ENCODE measurements at places on chromosomes 6 and 20. TPM values are rescaled to one million over a fixed set of nuclear protein-coding genes. Genes with fewer than 3 reads are reported as not detected.

The LAMA2 gene
- 0.42 TPM for total RNA-seq

- H3K4me1 ChIP-seq: no peaks in the 10 kb centered on the region
- no peak overlapping the region for H3K4me3 ChIP-seq
- DNase-seq: no peak
- peaks cover 7% of the 10 kb centered on the region for H3K36me3 ChIP-seq
- no peaks in the 10 kb centered on the region for H3K27me3 ChIP-seq
Observed at GRCh38 chr20:5586720-5587119, 163.5 kb upstream of the SHLD1 start.

GRCh38 chr6:34343806-34344205, 48.7 kb downstream of the NUDT3 start:
- H3K27me3 ChIP-seq: no peaks in the 10 kb centered on the region
- H3K4me1 ChIP-seq: peaks cover 8% of the 10 kb centered on the region
- no peak overlapping the region for H3K27ac ChIP-seq
- H3K36me3 ChIP-seq: peaks cover 4% of the 10 kb centered on the region
- DNase-seq: no peak

The SLC13A3 gene
- 5.0 TPM for total RNA-seq

DNA sequence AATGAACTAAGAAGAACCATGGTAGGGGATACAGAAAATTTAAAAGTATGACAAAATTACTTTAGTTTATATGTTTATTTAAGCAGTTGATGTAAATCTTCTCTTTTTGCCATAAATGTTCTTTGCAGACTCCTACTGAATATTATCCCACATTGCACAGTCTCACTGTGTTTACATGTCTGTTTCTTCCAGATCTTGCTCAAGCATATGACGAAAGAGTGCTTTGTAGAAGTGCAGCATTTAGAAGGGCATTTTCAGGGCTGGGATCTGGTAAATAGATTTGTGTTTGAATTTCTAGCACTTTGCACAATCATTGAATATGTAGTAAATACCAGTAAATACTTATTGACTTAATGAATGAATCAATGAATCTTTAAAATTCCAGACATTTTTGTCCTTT, 152.0 kb upstream of the EPHA7 start:
- no peak for DNase-seq
- H3K27ac ChIP-seq: no peak overlapping the region
- no peaks in the 10 kb centered on the region for H3K27me3 ChIP-seq
- H3K36me3 ChIP-seq: no peaks in the 10 kb centered on the region

The KIAA1755 gene
- 0.29 TPM for total RNA-seq

The ZKSCAN3 gene
- total RNA-seq: 19.7 TPM

DNA sequence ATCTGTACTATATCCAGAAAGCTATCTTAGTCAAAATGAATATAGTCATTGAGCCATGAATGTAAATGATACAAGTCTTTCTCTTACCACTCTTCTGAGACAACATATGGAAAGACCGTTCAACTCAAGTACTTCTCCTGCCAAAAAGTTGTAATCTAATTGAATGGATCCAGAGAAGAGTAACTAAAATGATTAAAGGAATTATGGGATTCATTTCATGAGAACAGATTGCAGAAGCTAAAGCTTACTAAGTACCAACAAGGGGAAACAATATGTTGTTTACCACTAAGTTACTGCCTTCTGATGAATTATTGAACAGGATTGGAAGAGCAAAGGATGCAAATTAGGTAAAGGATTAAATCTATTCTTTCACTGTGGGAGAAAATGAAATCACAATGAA, 2.0 kb upstream of the LGSN start:
- H3K27me3 ChIP-seq: no peaks in the 10 kb centered on the region
- no peak overlapping the region for H3K4me3 ChIP-seq
- no peaks in the 10 kb centered on the region for H3K36me3 ChIP-seq
- no peaks in the 10 kb centered on the region for H3K4me1 ChIP-seq
- no peak overlapping the region for H3K27ac ChIP-seq
- no peak for DNase-seq

GRCh38 chr6:38027685-38028373, 208.3 kb downstream of the ZFAND3 start:
- no peaks in the 10 kb centered on the region for H3K27me3 ChIP-seq
- peak overlapping the region; percentile 39 for H3K27ac ChIP-seq
- no peak overlapping the region for H3K4me3 ChIP-seq
- no peak for DNase-seq

The CRISP3 gene
- total RNA-seq: not detected

The PNPLA1 gene
- not detected for total RNA-seq

DNA sequence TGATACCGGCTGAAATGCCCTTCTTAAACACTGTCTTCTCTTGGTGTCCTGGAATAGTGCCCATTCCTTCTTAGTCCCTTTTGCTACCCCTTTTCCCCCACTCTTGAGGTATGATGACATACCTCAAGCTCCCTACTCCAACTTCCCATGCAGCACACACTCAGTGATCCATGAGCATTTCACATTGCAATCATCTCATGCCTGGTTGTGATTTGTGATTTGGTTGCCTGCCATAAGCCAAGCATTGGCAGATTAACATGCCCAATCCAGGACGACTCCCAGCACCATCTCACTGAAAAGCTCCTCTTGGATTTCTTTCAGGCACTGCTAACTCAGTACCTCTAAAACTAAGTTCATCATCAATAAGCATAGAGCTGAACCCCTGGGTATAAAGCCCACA, 14.7 kb upstream of the PTPRA start:
- no peak overlapping the region for H3K27ac ChIP-seq
- H3K27me3 ChIP-seq: no peaks in the 10 kb centered on the region
- DNase-seq: no peak

DNA sequence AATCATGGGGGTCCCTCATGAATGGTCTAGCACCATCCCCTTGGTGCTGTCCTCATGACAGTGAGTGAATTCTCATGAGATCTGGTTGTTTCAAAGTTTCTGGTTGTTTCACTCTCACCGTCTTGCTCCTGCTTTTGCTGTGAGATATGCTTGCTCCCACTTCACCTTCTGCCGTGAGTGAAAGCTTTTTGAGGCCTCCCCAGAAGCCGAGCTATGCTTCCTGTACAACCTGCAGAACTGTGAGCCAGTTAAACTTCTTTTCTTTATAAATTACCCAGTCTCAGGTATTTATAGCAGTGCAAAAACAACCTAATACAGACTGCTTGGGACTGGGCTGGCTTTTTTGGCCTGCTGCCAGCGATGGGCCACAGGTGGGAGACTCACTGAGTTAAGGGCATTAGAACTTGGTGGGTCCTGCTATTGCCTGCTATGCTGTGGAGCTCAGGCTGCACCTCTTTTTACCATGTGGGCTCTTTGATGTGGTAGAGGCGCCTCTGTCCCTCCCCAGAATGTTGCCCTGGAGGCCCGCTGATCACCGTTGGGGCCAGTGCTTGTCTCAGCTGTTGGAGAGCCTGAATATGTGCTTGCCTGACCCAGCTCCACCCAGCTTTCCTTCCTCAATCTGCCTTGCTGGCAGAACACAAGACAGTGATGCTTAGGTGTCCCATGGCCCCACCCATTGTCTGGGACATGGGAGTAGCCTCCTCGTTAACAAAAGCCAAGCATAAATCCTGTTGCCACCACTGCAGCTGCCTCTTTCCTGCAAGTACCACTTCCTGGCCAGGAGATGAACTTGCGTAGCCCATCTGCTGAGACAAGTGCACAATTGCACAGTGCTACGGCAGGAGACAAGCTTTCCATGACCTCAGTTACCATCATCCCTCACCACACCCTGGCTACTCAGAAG, 47.1 kb downstream of the IGF2R start:
- no peaks in the 10 kb centered on the region for H3K4me1 ChIP-seq
- H3K27ac ChIP-seq: no peak overlapping the region
- H3K4me3 ChIP-seq: no peak overlapping the region
- no peaks in the 10 kb centered on the region for H3K27me3 ChIP-seq
- DNase-seq: no peak

GRCh38 chr6:77573843-77574242, 79.0 kb upstream of the MEI4 start:
- no peak overlapping the region for H3K27ac ChIP-seq
- H3K27me3 ChIP-seq: no peaks in the 10 kb centered on the region
- no peak for DNase-seq
- no peaks in the 10 kb centered on the region for H3K4me1 ChIP-seq
- no peak overlapping the region for H3K4me3 ChIP-seq

The ANGPT4 gene
- not detected for total RNA-seq

The TSBP1 gene
- not detected for total RNA-seq

The C6orf163 gene
- total RNA-seq: 5.7 TPM

- H3K27ac ChIP-seq: no peak overlapping the region
- peaks cover 4% of the 10 kb centered on the region for H3K4me1 ChIP-seq
- H3K36me3 ChIP-seq: no peaks in the 10 kb centered on the region
- DNase-seq: no peak
Observed at GRCh38 chr6:140494321-140495108, 1120.1 kb upstream of the CITED2 start.

The BICRAL gene
- 13.2 TPM for total RNA-seq

DNA sequence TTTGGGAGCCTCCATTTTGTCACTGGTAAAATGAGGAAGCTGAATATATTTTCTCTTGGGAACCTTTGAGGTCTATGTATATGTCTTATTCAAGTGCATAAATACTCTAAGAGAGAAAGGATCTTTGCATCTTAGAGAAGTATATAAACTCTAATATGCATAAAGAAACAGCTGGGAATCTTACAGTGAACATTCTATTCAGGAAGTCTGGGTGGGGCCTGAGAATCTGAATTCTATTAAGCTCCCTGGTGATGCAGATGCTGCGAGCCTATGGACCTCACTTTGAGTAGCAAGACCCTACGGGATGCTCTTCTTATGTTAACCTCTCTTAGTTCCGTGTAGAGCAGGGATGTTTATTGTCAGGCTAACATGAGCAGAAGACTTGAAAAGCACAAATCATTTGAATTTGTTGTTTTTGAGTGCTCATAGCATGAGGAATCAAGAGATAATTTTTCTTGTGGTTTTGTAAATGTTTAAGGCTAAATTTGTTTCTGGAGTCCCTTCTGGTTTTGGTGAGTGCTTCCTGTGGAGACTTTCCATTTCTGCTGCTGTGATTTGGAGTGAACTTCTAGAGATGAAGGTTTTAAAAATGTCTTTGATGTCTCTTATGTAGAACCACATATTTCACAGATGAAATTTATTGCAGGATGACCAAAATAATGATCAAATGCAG, 281.2 kb upstream of the JAG1 start:
- H3K36me3 ChIP-seq: no peaks in the 10 kb centered on the region
- H3K4me3 ChIP-seq: no peak overlapping the region
- H3K27ac ChIP-seq: no peak overlapping the region
- no peak for DNase-seq
- peaks cover 20% of the 10 kb centered on the region for H3K4me1 ChIP-seq

DNA sequence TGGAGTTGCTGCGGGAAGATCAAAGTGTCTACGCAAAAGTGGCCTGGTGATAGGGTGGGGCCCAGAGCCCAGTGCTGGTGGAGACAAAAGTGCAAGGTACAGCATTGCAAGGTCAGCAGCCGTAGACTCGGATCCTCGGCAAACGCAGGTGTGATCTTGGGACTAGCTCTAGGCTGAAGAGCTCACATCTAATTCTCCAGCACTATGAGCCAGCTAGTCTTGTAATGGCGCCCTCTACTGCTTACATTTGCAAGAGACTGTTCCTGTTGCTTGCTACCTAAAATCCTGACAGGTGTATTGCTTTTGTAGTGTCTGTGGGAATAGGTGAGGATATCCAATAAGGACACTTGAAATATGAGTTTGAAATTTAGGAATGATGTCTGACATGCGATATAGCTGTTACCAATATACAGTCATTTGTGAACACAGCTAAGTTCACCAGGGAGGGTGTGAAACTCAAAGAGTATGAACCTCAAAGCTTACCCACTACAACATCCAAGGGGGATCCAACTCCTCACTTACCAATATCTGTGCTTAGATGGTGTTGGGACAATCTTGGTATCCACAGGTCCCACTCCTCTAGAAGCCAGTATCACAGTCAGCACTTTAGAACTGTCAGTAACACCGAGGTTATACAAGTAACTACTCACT, 58.4 kb downstream of the PDE7B start:
- H3K4me3 ChIP-seq: no peak overlapping the region
- peak; percentile 19 for DNase-seq
- H3K27me3 ChIP-seq: no peaks in the 10 kb centered on the region
- no peak overlapping the region for H3K27ac ChIP-seq

GRCh38 chr6:36959555-36960250, 5.2 kb downstream of the PI16 start:
- H3K36me3 ChIP-seq: no peaks in the 10 kb centered on the region
- H3K27ac ChIP-seq: no peak overlapping the region
- DNase-seq: no peak

All from progenitor cell of endocrine pancreas (in vitro differentiated cells).